ENCODE measurements at places on chromosomes 5 and 9.

- DNase-seq = no peak
Measured at GRCh38 chr5:10914741-10915480, 153.9 kb upstream of the DAP start.

- no peak for DNase-seq
Measured at GRCh38 chr5:88388476-88389337, 120.1 kb upstream of the TMEM161B start.

- no peak for DNase-seq
Measured at GRCh38 chr9:84851935-84852585, 182.5 kb downstream of the NTRK2 start.

DNA sequence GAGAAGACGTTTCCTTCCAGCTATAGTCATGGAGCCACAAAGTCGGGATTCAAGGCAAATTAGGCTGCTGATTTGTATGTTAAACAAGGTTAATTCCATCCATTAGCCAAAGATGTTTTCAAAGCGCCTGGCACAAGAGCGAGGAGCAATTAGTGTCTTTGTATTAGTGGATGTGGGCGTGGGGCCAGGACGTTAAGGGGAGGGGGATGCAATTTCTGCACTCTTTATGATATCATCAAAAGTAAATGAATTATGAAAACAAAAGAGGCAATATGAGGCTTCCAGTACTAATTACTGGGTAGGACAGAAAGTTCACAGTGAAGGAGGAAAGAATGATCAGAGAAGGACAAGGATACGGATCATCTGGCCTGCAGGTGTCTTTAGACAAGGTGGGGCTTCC is 230.9 kb upstream of the MSX2 start:
- DNase-seq = no peak

DNA sequence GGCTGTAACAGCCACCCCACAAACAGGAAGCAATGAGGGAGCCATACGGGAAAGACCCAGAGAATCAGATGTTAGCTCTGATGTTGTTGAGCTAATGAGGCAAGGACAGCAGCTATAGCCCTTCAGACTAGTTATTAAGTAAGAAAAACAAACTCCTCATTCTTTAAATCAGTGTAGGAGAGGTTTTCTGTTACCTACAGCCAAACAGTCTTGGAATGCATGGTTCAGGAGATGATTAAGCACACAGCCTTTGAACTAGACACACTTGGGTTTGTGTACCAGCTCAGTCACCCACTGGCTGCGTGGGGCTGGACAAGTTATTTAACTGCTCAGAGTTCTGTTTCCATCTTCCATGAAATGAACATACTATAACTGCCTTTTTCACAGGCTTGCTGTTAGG is 68.1 kb downstream of the SPOCK1 start:
- DNase-seq = no peak

GRCh38 chr5:38422622-38423021 is 133.8 kb downstream of the LIFR start:
- DNase-seq = no peak

- DNase-seq = no peak
Measured at GRCh38 chr9:85041466-85042137, 372.1 kb downstream of the NTRK2 start.

DNA sequence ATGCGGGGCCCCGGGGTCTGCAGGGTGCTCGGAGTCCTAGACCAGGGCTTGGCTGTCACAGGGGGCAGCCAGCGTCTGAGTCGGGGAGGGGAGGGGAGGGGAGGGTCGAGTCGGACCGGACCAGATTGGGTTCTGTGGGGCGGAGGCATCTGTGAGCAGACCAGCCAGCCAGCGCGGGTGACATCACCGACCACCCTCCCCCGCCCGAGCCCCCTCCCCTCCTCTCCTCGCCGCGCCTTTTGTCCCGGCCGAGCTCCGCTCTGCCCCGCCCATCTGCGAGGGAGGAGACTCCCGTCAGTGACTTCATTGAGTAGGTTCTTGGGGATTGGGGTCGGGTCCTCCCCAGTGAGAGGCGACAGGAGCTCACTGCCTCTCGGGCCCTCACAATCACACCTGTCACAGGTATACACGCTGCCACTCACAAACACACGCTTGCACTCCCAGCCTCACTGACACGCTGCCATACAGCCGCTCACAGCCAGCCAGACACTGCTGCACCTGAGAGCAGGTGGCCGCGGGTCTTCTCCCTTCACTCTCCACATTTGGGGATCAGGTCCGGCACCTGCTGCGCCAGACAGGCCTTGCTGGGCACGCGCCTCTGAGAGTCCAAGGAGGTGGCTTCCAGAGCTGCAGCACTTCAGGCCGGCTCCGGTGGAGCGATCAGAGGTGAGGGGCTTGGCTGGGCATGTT is 546 bp downstream of the DNAJB5 start:
- DNase-seq = peak; percentile 84

- DNase-seq = no peak
Measured at GRCh38 chr5:169471021-169471420, 112.6 kb upstream of the SPDL1 start.

DNA sequence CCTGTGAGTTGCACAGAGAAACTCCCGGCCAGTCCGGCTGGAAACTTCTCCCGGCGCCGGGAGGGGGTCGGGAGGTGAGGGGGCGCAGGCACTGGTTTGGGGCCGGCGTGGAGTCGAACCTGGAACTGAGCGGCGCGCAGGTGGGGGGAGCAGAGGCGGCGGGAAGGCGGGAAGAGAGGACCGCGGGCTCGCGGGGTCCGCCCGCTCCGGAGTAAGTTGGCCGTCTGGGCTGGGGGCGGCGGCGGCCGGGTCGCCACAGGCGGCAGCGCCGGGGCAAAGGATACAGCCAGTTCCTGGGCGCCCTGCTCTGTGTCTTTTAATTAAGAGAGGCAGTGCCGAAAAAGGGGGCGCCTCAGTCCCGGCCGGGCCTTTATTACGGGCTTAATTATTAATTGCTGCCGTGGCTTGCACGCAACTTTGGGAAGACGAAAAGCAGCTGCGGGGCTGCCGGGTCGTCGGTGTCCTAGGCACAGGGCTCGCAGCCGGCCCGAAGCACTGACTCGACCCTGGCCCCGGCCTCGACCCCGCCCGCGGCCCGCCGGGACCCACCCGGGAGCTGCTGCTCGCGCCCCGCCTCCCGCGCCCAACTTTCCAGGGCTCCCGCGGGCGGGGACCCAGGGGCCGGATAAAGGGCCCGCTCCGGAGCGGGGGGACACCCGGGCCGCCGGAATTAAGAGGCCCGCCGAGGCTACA is 1.1 kb downstream of the NTNG2 start:
- DNase-seq = no peak

DNA sequence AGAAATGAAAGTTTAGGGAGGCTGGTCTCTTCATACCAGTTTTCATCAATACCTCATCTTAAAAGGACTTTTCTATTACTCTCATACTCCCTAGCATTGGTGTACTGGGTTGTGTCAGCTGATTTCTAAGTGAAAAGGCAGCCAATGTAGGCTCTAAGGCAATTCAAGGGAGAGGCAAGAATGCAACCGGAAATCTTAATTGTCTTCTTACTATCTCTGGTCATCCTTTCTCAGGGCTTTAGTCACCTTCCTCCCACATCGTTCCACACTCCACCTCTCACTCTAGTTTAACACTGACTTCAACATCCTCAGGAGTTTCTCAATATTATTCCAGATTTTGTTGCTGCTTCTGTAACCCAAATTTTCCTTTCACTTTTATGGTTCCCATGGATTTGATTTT is 281.8 kb upstream of the RFX3 start:
- DNase-seq = no peak

Measured in suppressor macrophage treated with lipopolysaccharide for 1 hour (primary cell).